ENCODE measurements at places on chromosomes 12 and 14.

GRCh38 chr14:34372786-34373185, 89.3 kb downstream of the SPTSSA start:
- DNase-seq = no peak

DNA sequence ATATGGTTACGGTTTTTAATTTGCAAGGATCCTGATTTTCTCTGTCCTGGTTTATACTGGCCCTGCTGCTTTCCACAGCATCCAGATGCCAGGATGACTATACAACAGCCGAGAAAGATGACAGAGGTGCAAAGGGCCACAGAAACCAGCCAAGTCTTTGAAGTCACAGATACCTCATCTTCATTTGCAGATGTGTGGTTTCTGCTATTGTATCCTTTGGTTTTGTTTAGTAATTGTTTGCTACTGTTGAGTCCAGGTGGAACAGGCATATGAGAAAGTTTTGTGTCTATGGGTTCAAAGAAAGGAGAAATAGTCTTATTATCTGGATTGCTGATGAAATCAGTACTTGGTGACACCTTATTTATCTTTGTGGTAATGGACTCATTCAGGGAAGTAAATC, 17.3 kb upstream of the KLHL42 start:
- DNase-seq = no peak

DNA sequence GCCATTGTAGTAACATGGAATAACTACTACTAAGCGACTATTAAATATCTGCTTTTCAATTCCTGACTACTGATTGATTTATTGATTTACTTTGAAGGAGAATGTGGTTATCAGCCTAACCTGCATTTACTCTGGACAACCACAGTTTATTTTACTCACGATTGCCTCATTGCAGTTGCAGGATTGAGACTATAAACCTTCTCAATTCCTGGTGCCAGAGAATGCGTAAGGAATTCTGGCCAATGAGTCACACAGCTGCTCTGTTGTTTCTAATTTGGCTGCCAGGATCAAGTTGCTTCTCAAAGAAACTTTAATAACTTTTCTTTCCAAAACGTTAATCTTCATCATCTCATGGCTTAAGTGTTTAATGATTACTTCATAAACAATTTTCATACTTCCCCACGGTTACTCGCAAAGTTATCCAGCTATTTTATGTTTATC, 13.1 kb upstream of the TMTC1 start:
- peak; percentile 82 for DNase-seq

DNA sequence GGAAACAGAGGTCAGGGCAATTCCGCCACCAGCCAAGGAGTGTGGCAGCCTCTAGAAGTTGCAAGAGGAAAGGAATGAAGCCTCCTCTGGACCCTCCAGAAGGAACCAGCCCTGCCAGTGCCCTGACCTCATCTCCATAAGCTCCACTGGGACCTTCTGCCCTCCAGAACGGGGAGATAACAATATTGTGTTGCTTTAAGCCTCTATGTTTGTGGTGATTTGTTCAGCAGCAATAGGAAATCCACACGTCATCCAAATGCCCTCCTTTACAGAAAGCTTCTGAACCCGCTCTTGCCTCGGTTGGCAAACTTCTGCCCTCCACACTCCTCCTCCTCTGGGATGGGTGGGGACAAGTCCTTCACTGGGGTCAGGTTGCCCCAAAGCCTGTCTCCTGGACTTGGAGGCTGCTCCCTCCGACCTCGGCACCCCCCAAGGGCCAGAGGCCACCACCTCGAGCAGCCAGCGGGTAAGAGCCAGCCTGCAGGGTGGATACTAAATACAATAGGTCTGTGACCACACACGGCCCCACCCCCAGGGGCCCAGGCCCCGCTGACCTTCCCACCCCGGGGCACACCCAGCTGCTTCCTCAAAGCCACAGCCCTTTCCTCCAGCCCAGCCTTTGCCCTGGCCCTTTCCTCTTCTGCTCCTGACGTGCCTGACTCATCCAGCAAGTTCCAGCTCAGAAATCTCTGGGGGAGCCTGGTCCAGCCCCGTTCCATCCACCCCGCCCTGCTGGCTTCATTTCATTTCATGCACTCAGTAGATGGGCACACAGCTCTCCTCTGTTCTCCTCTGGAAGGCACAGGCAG, 58.7 kb upstream of the NCOR2 start:
- DNase-seq = peak; percentile 69

GRCh38 chr12:66392266-66392915, 90.1 kb downstream of the HELB start:
- no peak for DNase-seq

Measured in brain microvascular endothelial cell (primary cell).